Stimulated activated CD8-positive, alpha-beta memory T cell treated with anti-CD3 and anti-CD28 coated beads, Interleukin-4, amount 100 ng/mL, for 1 hour (primary cell): ENCODE measurements at places on chromosomes 16 and 17.

GRCh38 chr16:1677339-1677738 is 740 bp upstream of the JPT2 start:
- no peak for DNase-seq

- no peak for DNase-seq
Observed at GRCh38 chr17:17071531-17072360, 29.5 kb downstream of the MPRIP start.

- no peak for DNase-seq
Observed at GRCh38 chr16:4021070-4021779, 95.0 kb downstream of the ADCY9 start.

DNA sequence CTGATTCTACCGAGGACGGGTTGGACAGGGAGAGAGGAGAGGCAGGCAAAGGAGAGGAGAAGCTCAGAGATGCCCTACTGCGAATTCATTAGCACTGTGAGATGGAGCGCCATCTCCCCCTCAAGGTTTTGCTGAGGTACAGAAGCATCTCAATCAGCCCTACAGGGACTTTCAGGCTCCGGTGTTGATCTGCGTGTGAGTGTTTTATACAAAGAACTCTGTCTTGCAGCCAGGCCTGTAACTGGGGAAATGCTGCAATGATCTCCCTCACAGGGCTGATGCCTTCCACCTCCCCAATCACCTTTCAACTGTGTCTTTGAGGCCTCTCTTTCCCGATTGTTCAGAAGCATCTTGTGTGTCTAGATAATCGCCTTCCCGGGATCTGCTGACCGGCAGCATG is 74.8 kb downstream of the IRX6 start:
- no peak for DNase-seq

GRCh38 chr16:76194616-76195015 is 82.6 kb upstream of the CNTNAP4 start:
- DNase-seq = no peak

- no peak for DNase-seq
Observed at GRCh38 chr17:21419299-21420239, 43.4 kb downstream of the KCNJ12 start.

DNA sequence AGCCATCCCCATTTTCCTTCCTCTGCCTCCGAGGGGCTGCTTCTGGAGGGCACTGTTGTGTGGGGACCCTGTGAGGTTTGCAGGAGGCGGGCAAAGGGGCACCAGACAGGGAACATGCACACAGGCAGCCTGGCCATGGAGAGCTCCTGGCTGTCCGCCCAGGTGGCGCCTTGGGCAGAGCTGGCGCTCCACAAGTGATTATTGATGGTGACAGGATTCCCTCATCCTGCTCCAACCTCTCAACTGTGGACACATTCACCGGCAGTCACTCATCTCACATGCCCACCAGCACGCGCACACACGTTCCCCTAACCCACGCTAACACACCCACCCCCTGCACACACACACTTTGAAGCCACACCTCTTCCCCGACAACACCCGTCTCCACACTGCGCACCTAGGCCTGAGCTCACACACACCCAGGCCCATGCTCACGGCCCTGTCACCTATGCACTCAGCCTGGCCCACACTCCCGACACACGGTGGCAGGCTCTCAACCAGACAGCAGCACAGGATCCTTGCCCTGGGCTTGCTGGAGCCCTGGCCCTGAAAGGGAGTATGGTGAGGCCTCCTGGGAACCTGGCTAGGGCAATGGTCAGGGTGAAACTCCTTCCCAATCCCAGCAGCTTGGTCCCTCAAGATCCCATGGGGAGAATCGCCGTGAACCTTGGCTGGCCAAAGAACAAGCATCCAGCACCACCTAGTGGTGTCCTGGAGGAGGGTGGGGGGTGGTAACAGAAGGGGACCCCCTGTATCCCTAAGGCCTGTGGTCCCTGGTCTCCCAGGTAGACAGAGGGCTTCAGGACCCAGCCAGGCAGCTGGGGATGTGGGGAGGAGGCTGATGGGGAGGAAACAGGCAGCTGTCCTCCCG is 3.6 kb downstream of the PNMT start:
- no peak for DNase-seq
